ENCODE measurements at places on chromosomes 2 and 18. TPM values are rescaled to one million over a fixed set of nuclear protein-coding genes. Genes with fewer than 3 reads are reported as not detected.
A peak's percentile ranks its signal among the peaks of the same experiment; 100 is the strongest.

DNA sequence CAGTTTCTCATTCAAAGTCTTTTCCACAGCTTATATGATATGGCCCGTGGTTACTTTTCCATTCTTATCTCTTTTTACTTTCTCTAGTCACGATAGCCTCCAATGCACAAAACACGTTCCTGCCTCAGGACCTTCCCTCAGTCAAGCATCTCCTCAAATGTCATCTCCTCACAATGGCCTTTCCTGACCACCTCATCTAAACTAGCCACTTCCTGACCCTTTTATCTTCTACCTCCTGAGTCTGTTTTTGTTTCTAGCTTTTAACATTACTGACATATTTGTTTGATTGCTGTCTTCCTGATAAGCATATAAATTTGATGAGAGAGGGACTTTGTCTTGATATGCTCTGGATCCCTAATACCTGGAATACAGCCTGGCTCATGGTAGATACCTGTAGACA is 7.6 kb downstream of the PGAP1 start:
- no peaks in the 10 kb centered on the region for H3K4me1 ChIP-seq
- no peak for DNase-seq
- H3K4me3 ChIP-seq, result no peak overlapping the region

DNA sequence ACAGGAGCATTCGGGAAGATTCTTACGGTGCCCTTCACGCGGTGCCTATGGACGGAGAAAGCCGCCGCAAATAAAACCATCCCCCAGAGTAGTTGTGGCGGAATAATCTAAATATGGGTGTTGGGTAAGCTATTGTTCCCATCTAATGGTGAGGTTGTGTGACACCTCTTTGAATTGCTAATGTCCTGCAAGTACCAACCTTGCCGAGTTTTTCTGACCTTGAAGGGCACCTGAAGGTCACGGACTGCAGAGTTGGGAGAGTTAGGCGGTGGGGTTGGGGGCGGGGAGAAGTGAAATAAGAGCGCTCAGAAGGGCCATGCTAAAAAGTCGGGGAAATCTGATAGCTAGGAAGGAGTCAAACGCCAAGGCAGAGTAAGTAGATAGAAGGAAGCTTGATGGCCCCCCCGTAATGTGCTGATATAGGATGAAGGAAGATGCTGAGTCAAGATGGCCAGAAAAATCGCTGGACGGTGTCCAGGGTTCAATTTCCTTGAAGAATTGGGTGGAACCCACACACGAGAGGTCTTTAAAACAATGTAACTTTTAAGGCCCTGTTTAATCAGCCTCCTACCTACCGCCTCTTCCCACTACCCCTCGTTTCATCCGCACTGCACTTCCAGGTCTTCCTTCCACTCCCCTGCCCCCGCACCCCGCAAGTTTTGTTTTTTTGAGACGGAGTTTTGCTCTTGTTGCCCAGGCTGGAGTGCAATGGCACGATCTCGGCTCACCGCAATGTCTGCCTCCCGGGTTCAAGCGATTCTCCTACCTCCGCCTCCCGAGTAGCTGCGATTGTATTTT is 600 bp downstream of the KATNAL2 start:
- H3K27ac ChIP-seq, result peak overlapping the region; percentile 88
- no peak for DNase-seq
- H3K36me3 ChIP-seq, result no peaks in the 10 kb centered on the region

Gene SERPINB12
- not detected for total RNA-seq

Gene GRHL1
- 1.3 TPM for total RNA-seq

Data from right atrium auricular region (tissue), 2 donors.